Retina (tissue), 1 donor: ENCODE measurements at places on chromosomes 16 and 17.
A peak's percentile ranks its signal among the peaks of the same experiment; 100 is the strongest.

DNA sequence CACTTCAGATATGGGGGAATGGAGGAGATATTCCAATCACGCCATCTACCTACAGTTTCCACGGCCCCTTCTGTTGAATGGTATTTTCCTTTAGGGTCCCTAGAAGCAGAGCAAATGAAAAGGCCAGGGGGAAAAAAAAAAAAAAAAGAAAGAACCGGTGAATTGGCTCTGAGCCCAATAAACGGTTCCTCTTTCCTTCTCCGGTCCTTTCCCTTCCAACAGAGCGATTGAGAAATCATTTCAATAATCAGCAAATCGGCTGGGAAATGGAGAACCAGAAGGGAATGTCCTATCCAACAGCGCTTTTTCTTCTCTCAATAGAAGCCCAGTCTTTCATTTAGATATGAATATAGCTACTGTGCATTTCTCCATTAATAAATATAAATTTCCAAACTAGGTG is 26.8 kb upstream of the HOXB13 start:
- no peak for DNase-seq

DNA sequence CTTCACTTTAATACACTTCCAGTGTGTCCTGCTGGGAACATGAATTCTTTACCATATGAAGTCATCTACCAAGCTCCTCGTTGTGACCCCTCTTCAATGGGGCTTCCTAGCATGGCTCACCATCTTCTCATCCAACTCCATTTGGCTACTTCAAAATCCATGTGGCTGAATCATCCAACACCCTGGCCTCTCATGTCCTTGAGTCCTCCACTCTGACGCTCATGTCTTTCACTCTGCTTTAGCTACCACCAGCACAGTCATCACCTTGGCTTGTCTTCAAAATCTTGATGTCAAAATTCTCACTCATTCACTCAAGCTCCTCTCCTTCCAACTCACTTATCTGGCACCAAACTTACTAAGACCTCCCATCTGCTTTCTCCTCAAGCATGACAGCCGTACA is 35.8 kb downstream of the AMFR start:
- DNase-seq, result no peak

- peak; percentile 73 for DNase-seq
Observed at GRCh38 chr17:67245694-67246402, 852 bp upstream of the HELZ start.

GRCh38 chr17:73660366-73660765 is 16.1 kb upstream of the SDK2 start:
- DNase-seq, result no peak

DNA sequence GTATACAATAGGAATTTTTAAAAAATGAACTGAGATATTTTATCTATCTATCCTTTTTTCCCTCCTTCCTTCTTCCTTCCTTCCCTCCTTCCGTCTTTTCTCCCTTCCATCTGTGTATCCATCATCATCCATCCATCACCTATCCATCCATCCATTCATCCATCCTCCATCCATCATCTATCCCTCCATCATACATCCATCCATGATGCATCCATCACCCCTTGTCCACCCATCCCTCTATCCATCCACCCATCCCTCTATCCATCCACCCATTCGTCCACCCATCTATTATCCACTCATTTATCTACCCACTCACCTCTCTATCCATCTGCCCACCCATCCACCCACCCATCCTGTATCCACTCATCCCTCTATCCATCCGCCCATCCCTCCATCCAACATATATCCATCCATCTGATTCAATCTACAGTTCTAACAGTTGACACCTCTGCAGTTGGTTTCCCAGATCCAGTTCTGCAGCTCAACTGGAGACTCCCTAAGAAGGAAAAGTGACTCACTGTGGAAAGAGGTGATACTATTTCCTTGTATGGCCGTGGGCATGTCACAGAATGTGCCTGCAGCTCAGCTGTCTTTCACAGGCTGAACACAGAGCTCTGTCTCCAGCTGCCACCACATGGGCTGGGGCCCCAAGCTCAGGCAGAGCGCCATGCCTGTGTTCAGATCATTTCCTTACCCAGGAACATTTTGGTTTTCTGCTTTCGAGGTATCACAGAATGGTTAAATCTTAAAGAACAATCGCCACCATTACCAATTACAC is 130.8 kb downstream of the XYLT1 start:
- DNase-seq, result no peak

GRCh38 chr16:24998201-24998600 is 17.0 kb downstream of the ARHGAP17 start:
- DNase-seq, result no peak

DNA sequence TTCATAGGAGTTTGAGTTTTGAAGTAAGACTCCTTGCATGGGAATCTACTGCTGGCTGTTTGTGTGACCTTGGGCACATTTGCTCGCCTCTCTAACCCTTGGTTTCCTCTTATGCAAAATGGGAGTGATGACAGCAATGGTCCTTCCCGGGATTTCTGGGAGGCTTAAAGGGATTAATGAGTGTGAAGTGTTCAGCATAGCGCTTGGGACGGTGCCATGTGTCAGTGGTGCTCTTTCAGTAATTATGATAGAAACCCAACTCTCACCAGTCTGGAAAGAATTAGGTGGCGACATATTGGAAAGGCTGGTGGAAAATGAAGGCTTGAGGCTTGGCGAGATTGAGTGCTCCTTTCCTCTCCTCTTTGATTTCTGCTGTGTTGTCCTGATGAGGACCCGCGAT is 429.2 kb upstream of the EEF2KMT start:
- DNase-seq, result no peak

DNA sequence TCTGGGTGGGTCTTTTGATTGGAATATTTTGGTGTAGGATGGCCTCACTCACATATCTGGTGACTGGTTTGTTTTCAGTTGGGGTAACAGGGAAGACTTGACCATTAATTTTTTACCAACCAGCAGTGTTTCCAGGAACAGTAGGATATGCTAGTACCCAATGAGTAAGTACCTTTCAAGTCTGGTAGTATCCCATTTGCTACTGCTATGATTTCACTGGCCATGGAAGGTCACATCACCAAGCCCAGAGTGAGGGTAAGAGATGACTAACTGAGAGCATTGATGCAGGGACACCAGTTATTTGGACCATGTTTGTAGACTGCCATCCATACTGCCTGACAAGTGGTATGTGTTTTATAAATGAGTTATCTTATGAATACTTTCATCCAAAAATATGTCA is 277.7 kb downstream of the MAP2K6 start:
- no peak for DNase-seq

DNA sequence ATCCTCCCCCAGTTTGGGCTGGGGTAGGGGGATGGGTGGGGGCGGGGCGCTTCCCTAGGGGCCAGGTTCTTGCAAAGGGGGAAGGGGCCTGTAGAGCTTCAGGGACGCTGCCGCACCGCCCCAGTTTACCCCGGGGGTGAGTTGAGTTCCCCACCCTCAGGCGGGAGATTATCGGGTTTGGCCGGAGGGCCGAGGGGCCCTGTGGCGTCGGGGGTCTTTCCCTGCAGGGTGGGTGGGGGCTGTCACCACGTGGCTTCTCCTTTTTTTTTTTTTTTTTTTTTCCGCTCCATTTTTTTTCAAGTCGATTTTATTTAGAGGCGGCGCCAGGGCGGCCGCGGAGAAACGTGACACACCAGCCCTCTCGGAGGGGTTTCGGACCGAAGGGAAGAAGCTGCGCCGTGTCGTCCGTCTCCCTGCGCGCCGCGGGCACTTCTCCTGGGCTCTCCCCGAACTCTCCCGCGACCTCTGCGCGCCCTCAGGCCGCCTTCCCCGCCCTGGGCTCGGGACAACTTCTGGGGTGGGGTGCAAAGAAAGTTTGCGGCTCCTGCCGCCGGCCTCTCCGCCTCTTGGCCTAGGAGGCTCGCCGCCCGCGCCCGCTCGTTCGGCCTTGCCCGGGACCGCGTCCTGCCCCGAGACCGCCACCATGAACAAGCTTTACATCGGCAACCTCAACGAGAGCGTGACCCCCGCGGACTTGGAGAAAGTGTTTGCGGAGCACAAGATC is at the start of gene IGF2BP1:
IGF2BP1 (plus strand) TSS at position 283 of the 724 bp plus-strand sequence; CDS start at position 644, 361 bp downstream.
- peak; percentile 93 for DNase-seq

DNA sequence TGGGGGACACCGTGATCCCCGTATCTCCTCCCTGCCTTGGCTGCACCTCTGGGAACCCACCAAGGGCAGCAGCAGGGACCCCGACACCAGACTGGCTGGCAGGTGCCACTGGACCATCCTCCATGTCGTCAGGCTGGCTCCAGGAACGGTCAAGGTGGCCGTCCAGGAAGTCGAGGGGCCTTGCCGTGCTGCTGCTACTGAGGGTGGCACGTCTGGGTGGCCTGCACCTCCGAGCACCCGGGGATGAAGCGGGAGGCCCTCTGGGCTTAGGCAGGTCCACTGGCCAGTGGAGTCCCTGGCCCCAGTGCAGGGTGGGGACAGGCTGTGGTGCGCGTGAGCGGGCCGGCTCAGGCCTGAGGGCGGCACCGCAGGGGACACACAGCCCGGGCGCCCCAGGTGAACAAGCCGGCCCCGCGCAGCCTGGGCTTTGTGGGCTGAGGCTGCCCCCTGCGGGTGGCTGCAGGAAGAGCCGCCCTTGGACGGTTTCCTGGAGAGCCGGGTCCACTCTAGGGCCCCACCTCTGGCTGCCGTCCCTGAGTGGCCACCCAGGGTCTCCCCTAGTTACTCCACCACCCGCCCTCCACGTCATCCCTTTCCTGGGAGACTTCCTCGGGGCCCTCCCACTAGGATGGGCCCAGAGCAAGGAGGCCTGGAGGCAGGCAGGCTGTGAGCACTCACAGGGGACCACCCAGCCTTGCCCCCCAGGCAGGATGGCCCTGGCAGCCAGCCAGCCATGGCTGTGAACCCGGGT is 42.8 kb upstream of the ZC3H18 start:
- DNase-seq, result peak; percentile 85

DNA sequence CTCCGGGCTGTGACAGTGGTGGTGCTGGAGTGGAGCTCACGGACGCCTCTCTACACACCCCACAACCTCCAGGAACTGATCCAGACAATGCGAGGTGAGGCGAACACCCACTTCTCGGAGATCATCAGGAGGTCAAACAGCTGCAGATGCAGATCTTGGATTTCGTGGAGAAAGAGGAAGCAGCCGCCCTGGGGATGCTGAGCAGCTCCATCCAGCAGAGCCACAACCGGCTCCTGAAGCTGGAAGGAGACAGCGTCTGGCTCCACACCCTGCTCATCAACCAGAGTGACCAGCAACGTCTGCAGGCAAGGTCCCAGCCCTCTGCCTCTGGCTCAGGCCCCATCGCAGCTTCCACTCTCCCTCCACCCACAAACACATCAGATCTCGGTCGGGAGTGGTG is 13.2 kb upstream of the SLC16A5 start:
- DNase-seq, result no peak

GRCh38 chr16:9047689-9048301 is 43.6 kb upstream of the HAPSTR1 start:
- DNase-seq, result peak; percentile 21

DNA sequence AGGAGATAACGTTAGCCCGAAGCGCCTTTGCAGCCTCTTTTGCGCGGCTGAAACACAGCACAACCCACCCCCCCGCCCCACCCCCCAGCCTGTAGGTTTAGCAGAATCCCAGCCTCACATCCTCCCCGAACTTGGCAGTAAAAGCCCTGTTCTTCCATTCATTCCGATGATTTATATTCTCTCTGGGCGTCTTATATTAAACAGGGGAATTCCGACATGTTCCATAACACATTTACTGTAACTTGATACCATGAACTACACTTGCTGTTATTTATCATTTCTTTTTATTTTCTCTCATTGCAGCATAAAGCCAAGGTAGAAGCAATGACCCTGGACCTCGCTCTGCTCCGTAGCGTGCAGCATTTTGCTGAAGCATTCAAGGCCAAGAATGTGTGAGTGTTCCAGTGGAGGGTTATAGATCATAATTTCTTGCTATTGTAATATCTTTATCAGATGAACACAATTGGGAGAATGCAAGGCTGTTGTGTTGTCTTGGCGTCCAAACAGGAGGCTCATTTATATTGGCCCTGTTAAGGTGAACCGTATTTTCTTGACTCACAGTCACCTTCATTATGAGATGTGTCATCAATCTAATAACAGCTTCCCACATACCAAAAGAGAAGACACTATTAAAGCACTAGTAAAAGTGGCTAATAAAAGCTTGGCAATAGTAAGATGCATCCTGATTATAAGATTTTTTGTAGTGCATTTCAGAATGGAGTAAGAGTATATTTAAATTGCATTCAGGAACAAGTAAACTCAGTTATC is 287.3 kb downstream of the WWOX start:
- no peak for DNase-seq

DNA sequence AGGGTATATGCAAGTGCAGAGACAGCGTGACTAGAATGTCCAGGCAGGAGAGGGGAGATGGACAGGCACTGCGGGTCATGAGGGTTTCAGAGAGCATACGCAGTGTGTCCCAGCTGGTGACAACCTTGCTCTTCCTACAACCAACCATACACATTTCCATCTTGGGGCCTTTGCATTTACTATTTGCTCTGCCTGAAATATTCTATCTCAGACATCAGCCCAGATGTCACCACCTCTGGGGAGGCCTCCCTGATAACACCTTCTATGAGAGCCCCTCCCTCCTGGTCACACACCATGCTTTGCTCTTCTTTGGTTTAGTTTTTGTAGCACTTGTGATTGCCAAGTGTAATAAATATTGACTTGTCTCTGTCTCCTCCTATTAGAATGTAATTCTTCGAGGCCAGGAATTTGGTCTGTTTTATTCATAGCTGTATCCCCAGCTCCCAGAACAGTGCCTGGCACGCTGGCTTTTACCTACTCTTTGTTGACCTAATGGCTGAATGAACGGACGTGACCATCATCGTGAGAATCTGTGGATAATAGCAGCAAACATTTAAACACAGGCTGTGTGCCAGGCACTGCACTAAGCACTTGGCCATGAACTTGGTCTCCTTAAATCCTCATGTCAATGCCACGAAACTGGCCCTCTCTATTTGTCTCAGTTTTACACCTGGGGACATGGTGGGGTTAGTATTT is 51.9 kb downstream of the PLCG2 start:
- no peak for DNase-seq

DNA sequence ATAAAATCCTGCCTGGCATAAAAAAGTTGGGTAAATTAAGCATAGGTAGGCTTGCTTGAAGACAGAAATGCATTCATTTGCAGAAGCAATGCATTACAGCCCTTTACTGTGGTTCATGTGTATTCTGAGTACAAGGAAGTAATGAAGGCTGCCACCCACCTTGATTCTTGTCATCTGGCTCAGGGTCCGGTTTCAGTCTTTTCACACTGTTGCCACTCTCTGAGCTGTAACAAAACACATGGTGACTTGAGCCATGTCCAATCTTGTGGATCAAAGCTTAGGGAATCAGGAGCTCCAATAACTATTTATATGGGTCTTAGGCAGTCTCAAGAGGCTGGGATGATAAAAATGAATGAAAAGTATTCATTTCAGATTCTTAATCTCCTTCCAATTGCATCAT is 22.0 kb downstream of the PSME3IP1 start:
- DNase-seq, result no peak

- DNase-seq, result no peak
Observed at GRCh38 chr17:47285003-47285402, 31.4 kb downstream of the ITGB3 start.

GRCh38 chr16:74192281-74192797 is 104.3 kb upstream of the PSMD7 start:
- DNase-seq, result no peak
